A549 (cell line): ENCODE measurements at places on chromosomes 4 and X. TPM values are rescaled to one million over a fixed set of nuclear protein-coding genes. Genes with fewer than 3 reads are reported as not detected.

- DNase-seq = no peak
Measured at GRCh38 chr4:21835712-21836111, 112.9 kb downstream of the KCNIP4 start.

DNA sequence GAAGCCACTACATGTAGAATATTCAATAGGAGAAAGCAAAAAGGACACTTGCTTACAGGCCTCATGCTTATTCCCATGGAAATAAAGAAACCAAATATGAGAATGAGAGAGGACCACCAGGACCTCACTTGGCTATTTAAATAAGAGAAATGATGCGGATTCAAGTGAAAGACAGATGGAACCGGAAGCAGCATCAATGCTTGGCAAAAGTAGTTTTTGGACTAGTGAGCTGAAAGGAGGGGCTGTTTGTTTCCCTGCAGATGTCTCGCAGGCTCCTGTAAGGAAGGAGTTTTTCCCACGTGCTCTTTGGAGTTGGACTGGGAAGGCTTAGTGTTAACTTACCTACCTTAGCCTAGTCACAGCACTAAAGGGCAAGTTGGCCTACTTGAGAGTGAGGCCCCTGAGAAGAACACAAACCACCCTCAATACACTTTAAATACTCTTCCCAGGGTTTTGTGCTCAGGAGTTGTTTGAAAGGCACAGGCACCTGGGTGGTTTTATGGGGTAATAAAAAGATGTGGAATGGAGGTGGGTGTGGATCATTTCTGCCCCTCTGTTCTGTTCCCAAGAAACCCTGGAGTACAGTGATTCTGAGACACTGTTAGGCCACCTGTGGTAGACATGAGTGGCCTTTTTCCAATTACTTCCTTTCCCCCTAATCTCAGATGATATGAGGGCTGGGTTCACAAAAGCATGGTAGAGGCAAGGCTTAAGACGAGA lies 113.3 kb upstream of the C1GALT1C1 start:
- DNase-seq = no peak

DNA sequence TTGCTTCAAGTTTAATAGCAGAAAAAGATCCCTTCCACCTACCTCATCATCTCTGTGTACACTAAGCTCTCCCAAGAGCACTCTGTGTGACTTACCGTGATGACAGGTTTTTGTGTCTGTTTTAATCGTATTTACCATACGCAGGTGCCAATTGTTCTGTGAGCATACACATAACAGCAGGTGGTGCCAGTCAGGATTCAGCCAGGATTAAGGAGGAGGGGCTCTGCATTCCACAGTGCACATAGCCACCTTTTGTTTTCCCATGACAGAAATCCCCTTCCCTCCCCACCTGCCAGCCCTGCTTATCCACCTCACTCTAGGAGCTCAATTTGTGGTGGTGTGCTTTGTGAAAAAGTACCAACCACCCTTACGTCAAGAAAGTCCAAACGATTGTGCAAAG lies 14.8 kb downstream of the ANK2 start:
- no peak for DNase-seq

The C4orf36 gene
- polyA plus RNA-seq = 1.5 to 2.9 TPM (median 2.5 TPM) in 3 replicates

DNA sequence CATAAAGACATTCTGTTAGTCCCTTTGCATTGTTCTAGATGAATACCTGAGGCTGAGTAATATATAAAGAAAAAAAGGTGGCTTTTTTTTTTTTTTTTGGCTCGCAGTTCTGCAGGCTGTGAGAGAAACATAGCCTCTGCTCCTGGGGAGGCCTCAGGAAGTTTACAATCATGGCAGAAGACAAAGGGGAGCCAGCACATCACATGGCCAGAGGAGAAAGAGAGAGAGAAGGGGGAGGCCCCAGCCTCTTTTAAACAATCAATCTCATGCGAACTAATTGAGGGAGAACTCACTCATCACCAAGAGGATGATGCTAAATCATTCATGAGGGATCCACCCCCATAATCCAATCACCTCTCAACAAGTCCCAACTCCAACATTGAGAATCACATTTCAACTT lies 364.0 kb upstream of the EPHA5 start:
- DNase-seq = no peak
